ENCODE measurements at places on chromosomes 5 and 9.

- no peak for DNase-seq
These were observed 123.1 kb downstream of the LIFR start for GRCh38 chr5:38433160-38433861.

DNA sequence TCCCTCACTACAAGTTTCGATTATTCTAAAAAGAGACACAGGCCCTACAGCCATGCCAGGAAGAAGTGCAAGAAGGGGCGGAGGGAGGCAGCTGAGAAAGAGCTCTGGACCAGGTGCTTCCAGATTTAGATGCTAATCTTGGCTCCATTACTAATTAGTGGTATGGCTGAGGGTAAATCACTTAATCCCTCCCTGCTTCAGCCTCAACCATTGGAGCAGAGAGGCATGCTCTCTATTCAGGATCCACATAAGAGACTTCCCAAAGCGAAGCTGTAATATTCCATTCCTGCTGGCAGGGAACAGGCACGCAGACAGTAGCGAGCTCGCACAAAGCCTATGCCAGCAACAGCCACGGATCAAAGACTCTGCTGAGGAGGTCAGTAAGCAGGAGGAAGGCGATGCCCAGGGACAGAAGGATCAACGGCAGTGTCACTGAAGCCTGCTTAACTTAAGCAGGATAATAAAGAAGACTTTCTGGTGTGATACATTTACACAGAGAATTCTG is 24.2 kb downstream of the LIFR start:
- no peak for DNase-seq

GRCh38 chr9:34971146-34971811 is 13.2 kb downstream of the PHF24 start:
- DNase-seq = no peak

- DNase-seq = no peak
These were observed 7.6 kb upstream of the SLC9A3 start for GRCh38 chr5:531749-532315.

- no peak for DNase-seq
These were observed 297.6 kb downstream of the KDM4C start for GRCh38 chr9:7055171-7055903.

DNA sequence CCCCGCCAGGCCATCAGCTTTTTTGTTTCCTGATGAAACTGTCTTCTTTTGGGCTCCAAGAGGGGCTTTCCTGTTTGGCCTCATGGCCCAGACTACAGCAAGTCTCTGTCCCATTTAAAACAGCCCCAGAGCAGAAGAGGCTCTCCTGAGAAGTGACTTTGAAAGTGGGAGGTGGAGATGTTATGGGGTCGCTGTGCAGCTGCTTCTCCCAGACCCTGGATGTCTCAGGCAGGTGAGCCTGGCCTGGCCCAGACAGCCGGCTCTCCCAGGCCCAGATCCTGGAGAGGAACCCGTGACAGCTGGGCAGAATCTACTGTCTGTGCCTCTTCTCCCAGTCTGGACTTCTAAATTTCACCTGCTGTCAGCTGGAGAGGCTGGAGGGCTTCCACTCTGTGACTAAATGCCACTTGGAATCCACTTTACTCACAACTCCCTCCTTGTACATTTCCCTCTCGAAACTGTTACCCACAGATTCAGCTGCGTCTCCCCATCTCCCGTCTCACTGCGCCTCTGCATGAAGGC is 20.6 kb downstream of the FAM78A start:
- DNase-seq = no peak

DNA sequence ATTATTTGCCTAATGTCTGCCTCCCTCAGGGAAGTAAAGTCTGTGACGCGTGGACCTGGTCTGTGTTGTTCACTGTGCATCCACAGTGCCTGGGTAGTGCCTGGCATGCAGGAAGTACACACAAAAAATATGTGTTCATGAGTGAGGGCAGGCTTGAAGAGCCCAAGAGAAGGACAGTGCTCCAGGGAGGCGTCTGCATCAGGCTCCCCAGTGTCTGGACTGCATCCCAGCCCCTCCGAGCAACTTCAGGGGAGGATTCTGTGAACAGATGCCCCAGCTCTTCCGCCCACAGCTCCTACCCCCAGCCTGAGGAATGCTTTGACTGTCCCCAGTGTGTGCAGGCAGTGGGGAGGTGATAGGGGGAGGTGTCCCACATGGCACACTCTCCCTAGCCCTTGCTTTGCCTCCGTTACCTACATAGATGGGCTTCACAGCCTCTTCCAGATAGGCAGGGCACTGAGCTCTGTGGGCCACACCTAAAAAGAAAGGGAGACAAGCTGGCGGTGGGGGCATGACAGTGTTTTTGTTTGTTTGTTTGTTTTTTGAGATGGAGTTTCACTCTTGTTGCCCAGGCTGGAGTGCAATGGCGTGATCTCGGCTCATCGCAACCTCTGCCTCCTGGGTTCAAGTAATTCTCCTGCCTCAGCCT is 25.4 kb downstream of the IRF1 start:
- no peak for DNase-seq
